Ecto neural progenitor cell (in vitro differentiated cells): ENCODE measurements at places on chromosomes 5 and 9.

DNA sequence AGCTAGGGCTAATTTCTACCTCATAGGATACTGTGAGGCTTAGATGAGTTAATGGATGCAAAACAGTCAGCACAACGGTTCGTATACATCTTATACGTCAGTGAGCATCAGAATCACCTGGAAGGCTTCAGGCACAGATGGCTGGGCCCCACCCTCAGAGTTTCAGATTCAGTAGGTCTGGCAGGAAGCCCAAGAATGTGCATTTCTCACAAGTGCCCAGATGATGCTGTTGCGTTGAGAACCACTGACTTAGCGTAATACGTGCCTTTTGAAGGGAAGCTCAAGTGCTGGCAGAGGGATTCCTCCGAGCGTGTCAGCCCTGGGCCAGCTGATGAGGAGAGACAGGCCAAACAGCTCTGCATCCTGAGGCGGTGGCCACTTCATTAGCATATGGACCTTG is 117.1 kb upstream of the WWC1 start:
- no peak for DNase-seq

- no peak for DNase-seq
Observed at GRCh38 chr5:44932922-44933585, 124.3 kb downstream of the MRPS30 start.

GRCh38 chr5:6083311-6083978 is 294.9 kb downstream of the MED10 start:
- DNase-seq: no peak

GRCh38 chr5:109350537-109351270 is 59.1 kb downstream of the PJA2 start:
- DNase-seq: no peak

DNA sequence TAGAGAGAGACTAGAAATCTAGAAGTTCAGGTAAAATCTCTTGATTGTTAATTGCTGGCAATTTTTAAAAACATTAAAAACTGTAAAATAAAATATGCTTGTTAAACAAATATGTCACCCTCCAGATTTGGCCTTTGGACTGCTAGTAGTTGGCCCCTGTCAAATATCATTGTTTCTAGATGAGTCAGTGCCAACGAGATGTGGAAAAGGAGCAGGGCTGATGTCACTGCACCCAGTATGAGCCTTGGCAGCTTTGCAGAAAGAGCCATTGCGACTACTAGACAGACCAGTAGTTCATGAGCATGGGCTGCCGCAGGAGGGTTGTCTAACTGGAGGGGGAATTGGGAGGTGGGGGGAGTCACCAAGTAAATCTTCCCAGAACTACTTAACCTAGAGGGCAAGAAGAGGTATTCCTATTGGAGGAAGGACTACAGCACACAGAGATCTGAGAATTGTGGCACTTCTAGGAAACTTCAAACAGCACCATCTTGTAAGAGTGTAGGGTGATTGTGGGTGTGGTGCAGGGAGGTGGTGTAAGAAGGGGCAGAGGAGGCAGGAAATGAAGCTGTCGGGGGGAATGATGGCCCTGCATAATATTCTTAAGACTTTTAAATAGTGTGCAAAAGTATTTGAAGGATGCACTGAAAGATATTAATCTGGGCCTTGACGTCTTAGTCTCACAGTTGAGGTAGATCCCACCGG is 7.1 kb upstream of the DOCK2 start:
- DNase-seq: no peak

DNA sequence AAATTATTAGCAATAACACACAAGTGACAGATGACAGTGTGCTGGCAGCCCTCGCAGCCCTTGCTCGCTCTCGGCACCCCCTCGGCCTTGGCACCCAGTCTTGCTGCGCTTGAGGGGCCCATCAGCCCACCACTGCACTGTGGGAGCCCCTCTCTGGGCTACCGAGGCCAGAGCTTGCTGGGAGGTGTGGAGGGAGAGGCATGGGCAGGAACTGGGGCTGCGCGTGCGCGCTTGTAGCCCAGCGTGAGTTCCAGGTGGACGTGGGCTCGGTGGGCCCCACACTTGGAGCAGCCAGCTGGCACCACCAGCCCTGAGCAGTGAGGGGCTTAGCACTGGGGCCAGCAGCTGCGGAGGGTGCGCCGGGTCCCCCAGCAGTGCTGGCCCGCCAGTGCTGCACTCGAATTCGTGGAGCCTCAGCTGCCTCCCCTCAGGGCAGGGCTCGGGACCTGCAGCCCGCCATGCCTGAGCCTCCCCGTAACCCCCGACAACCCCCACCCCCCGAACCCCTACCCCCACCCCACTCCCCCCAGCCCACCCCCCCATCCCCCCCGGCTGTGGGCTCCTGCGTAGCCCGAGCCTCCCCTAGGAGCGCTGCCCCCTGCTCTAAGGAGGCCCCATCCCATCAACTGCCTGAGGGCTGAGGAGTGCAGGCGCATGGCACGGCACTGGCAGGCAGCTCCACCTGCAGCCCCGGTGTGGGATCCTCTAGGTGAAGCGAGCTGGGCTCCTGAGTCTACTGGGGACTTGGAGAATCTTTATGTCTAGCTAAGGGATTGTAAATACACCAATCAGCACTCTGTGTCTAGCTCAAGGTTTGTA is 240.9 kb downstream of the TRIM36 start:
- DNase-seq: no peak

DNA sequence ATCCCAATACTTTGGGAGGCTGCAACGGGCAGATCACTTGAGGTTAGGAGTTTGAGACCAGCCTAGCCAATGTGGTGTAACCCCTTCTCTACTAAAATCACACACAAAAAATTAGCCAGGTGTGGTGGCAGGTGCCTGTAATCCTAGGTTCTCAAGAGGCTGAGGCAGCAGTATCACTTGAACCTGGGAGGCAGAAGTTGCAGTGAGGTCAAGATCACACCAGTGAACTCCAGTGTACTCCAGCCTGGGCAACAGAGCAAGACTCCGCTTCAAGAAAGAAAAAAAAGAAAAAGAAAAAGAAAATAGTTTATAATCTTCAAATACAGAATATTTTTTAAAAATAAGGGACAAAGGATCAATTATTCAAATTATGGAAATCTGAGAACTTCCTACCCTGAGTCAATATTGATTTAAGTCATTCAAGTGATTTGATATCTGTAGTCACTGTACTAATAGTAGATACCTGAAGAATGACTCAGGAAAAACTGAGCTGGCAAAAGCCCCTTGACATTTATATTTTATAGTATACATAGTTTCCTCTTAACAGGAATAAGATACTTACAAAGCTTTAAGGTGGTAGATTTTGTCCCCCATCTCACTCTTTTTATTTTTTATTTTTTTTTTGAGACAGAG is 61.8 kb downstream of the PTBP3 start:
- no peak for DNase-seq
